ENCODE measurements at places on chromosomes 2 and 18. TPM values are rescaled to one million over a fixed set of nuclear protein-coding genes. Genes with fewer than 3 reads are reported as not detected.

DNA sequence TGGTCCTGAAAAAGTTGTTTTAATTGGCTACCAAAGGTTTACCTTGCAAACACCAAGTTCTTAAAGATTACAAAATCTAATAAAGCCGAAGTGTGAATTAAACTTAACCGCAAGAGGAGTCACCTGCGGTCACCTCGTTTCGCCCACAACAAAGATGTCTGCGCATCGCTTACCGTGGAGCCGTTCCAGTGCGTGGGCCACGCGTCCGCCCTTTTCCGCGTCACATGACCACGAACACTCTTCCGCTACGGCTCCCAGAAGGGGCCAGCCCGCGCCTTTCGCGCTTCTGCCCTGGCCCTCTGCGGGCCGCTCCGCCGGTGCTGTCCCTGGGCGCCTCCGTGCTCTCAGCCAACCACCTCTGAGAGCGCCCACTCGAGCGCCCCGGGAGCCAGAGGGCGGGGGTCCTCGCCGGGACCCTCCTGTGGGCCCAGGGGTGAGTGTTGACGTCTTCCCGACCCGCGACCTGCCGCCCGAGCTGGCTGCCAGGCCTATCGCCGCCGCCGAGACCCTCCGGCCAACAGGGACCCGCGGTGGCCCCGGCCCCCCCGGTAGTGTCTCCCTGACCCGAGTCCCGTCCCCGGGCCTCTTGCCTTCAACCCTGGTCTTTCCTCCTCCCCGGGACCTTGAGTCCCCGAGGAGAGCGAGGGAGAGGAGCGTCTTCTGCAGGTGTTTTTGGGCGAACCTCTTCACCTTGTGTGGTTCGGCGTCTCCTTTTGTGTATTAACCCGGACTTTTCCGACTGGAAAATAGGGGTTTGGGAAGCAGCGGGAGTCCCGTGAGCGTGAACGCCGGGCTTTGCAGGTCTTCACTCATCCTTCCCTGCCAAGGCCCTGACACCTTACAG, at the start of gene MFF:
Gene MFF (plus strand): TSS at position 257 of the 844 bp plus-strand sequence. CDS start 5,415 bp downstream, outside the sequence.
- no peaks in the 10 kb centered on the region for H3K36me3 ChIP-seq
- peak; percentile 96 for DNase-seq
- H3K4me1 ChIP-seq, result peaks cover 24% of the 10 kb centered on the region
- peak within 1 kb of the TSS; percentile 98 for H3K4me3 ChIP-seq

GRCh38 chr18:3411854-3412268, 38.1 kb upstream of the TGIF1 start:
- no peaks in the 10 kb centered on the region for H3K4me1 ChIP-seq
- H3K4me3 ChIP-seq, result no peak overlapping the region
- no peaks in the 10 kb centered on the region for H3K27me3 ChIP-seq
- H3K36me3 ChIP-seq, result no peaks in the 10 kb centered on the region

DNA sequence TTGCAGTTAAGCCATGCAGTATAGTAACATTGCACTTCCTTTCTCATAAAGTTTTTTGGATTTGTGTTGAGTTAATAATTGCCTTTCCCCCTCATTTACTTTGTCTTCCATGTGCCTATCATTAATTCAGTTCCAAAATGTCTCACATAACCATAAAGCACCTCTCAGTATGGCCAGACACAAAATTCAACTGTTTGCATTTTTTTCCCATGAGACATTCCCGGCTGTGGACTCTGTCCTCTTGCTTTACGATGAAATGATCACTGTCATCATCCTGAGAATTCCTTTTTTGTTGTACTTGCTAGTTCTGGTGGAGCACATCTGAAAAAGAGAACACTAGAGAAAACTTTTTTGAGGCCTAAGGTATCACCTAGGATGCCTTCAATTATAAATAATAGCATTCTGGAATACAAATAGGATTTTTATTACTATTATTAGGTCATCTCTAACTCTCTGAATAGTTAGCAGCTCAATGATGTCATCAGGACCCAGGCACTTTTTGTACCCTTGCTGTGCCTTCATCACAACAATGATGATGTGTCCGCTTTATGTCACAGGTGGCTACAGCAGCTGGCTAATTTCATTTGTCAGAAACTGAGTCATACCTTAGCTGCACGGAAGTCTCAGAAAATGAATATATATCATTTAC, 8.5 kb upstream of the ATP8B1 start:
- DNase-seq, result peak; percentile 37
- no peaks in the 10 kb centered on the region for H3K27me3 ChIP-seq
- H3K4me3 ChIP-seq, result no peak overlapping the region
- no peaks in the 10 kb centered on the region for H3K36me3 ChIP-seq
- H3K27ac ChIP-seq, result peak overlapping the region; percentile 49

Gene HOXD9
- 2.9 TPM for total RNA-seq

- peak overlapping the region; percentile 80 for H3K27ac ChIP-seq
- DNase-seq, result no peak
- no peaks in the 10 kb centered on the region for H3K36me3 ChIP-seq
- H3K27me3 ChIP-seq, result no peaks in the 10 kb centered on the region
- peaks cover 4% of the 10 kb centered on the region for H3K4me1 ChIP-seq
Measured at GRCh38 chr18:9434122-9434701, 41.1 kb upstream of the RALBP1 start.

GRCh38 chr2:217935235-217935879, 67.4 kb downstream of the TNS1 start:
- peak overlapping the region; percentile 59 for H3K27ac ChIP-seq
- no peaks in the 10 kb centered on the region for H3K27me3 ChIP-seq
- H3K36me3 ChIP-seq, result no peaks in the 10 kb centered on the region
- DNase-seq, result no peak
- peaks cover 55% of the 10 kb centered on the region for H3K4me1 ChIP-seq
- no peak overlapping the region for H3K4me3 ChIP-seq

DNA sequence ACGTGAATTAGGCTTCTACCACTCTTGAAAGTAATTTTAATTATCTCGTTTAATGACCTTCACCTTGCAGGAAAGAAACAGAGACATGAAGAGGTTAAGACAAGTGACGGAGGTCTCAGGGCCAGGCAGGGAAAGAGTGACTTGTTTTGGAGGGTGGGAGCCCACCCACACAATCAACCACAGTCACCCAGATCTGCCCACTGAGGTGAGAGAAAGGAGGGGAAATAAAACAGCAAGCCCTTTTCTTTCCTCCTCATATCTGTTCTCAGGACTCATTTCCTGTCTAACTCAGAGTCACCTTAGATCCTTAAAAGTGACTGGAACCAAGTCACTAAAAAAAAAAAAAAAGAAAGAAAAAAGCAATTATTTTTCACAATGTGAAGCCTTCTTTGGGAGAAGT, 26.8 kb downstream of the ATP8B1 start:
- H3K4me3 ChIP-seq, result no peak overlapping the region
- H3K27ac ChIP-seq, result peak overlapping the region; percentile 26
- no peaks in the 10 kb centered on the region for H3K36me3 ChIP-seq
- H3K4me1 ChIP-seq, result peaks cover 20% of the 10 kb centered on the region
- DNase-seq, result no peak
- no peaks in the 10 kb centered on the region for H3K27me3 ChIP-seq
